Stimulated activated CD4-positive, alpha-beta T cell treated with anti-CD3 and anti-CD28 coated beads, Interleukin-2, amount 100 ng/mL, for 4 hours (primary cell): ENCODE measurements at places on chromosomes 13 and 19.

DNA sequence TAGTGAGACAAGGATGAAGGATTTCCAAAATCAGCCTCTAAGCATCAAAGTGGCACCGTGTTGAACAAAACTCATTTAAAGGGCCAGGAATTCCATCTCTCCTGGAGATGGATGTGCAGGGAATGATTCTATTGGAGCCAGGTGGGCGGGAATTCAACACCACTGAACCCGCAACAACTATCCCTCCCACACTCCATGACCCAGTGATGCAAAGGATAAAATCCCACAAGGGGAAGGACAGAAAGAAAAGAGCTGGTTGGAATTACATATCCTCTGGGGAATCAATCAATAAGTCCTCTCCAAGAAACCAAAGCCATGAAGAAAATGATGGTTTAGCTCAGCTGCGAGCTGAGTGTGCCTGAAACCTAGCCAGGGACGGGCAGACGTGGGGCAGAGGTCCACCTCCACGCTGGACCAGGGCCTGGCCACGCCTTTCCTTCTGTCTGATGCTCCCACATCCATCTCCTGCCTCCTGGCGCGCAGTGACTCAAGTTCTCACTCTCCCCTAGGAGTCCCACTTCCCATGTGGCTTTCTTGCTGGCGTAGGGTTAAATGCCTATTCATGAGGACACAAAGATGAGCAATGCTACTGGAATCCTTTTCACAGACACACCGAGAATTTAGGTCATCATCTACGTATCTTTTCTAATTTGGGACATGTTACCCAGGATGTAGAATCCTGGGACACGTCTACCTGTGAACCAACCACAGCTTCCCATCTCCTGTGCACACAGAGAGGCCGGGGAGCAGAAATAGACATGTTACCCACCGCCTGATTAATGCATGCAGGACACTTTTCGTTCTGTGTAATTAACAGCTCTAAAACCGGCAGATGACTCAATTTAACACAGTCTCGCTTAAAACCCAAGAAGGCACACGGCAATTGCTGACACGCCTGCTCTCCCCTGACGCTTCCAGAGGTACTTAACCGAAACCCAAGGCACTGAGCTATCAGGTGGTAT is 48.6 kb downstream of the PEPD start:
- no peak for DNase-seq

- no peak for DNase-seq
Measured at GRCh38 chr13:51541037-51541436, 43.2 kb upstream of the WDFY2 start.

DNA sequence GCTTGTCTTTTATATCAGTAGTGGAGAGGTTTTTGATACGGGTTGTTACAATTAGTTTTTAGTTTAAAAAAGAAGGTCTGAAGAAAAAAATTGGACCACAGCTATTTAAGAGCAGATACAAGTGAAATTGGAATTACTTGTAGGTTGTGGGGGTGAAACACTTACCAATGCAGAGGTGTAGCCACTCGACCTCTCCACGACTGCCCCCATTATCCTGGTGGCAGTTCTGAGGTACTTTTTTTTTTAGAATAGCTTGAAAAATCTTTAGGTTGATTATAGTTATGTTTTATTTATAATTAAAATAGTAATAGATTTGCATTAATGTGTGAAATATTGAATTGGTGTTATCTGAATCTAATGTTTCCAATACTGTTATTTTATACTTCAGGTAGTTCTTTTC is 60.7 kb downstream of the PAN3 start:
- DNase-seq = no peak

GRCh38 chr19:38737281-38737865 is 6.9 kb downstream of the CAPN12 start:
- no peak for DNase-seq

- no peak for DNase-seq
Measured at GRCh38 chr19:51093510-51094345, 11.0 kb upstream of the KLK14 start.

- peak; percentile 22 for DNase-seq
Measured at GRCh38 chr19:4597975-4598671, 38.6 kb upstream of the SEMA6B start.

DNA sequence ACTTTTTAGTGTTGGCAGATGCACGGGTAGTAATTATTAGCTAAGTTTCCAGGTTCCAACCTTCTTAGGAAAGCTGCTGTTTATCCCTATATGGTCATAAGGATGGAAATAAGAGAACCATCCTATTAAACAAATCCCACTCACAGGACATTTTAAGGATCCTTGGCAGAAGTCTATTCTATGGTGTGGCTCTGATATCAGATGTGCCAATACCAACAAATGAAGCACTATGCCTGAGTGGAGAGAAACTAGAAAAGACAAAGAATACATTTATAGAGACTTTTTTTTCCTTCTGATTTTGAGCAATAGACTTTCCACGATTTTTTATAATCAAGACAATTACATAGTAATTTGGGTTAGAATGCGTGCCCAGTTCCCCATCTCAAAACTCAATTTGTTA is 12.6 kb downstream of the PCDH17 start:
- no peak for DNase-seq

- no peak for DNase-seq
Measured at GRCh38 chr19:16649734-16650133, 10.2 kb downstream of the SMIM7 start.

DNA sequence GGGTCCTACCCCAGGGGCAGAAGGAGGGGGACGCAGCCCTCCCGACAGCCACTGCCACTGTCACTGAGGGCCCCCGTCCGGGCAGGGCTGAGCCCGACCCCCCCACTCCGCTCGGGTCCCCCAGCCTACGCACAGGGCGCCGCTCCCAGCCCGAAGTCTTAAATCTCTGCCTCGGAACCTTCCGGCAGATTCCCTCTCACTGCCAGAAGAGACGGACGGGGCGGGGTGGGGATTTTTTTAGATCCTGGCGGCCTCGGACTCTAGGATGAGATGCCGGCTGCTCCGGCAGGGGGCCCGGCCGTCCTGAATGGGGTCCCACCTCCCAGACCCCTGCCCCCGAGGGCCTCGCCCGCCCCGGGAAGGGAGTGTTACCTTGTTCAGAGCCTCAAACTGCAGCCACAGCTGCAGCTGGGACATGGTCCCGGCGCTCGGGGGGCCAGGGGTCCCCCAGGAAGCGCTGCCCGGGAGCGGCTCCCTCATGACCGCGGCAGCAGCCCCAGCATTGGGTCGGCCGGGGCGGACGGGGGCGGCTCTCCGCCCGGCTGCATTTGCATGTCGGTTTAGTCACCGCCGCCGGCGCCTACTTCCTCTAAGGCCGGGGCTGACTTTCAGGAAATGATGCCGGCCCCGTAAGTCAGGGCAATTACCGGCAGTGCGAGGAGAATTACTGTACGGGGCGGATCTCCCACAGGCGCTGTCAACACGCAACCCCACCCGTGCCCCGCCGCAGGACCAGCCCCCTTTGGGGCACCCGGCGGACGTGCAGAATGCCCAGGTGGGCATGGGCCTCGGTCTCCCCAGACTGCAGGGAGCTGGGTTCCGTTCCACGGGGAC is 28.1 kb downstream of the GPX4 start:
- peak; percentile 92 for DNase-seq

DNA sequence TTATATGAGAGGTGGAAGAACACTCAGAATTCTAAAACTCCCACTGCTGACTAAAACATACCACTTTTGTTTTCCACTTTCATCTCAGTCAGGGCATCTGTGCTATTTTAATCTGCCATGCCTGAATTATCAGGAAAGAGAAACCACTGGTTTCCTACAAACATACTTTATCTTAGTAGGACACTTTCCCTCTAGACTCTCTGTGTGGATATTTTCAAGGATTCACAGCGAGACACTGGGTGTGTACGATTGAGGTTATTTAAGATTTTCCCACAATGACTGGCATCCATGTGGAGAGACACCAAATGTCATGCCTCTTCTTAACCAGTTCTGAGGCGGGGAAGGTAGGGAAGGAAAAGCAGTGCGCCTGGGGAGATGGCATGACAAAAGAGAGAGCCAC is 212.2 kb downstream of the ENOX1 start:
- no peak for DNase-seq

DNA sequence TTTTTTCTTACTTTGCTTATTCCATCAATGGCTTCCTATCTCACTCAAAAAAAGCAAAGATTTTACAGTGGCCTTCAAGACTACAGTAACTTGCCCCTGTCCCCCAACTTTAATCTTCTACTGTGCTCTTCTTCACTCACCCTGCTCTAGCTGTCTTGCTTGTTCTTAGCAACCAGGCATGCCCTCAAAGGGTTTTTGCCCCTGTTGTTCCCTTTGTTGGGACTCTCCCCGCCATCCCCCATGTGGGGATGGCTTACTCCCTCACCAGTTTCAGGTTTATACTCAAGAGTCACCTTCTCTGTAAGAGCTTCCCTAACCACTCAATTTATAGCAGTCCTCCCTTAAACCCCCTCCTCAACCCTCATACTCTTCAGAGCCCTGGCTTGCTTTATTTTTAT is 5.4 kb downstream of the MTMR6 start:
- DNase-seq = no peak

DNA sequence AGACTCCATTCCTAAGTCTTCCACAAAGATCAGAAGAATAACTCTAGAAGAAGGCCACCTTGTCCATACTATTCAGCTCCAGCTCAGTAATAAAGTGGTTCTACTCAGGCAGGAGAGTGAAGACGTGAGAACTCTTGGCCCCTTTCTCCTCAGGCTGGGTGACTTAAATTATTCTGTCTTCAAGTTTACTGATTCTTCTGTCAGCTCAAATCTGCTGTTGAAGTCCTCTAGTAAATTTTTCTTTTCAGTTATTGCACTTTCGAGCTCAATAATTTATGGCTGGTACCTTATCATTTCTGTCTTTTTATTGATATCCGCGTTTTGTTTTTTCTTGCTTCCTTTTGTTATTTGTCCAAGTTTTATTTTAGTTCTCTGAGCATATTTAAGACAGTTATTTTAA is 922.3 kb upstream of the PCDH9 start:
- DNase-seq = no peak

DNA sequence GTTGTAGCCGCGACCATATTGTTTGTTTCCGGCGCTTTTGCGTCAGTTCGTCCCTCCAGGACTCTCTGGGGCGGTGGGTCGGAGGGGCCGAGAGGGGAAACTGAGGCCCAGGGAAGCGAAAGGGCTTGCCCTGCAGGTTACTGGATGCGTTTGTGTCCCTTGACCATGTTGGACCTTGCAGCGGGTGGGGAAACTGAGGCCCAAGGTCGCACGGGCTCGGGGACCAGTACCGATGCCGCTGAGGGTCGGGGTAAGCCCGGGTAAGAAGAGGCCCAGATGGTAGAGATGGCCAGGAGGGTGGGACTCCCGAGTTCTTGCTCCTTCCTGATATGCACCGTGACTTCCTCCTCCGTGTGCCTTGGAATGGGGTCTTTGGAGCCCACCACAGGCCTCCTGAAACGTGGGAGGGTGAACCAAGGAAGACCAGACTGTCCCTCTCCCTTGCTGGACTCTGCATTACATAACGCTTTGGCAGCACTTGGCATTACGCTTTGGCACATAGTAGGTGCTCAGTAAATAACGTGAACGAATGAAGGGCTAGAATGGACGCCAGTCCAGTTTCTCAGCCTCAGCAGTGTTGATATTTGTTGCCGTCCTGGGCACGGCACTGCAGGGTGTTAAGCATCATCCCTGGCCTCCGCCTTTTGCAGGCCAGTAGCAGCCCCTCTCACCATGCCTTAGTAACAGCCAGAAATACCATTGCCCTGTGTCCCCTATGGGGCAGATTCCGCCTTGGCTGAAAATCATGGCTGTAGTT is 743 bp downstream of the CHAF1A start:
- DNase-seq = no peak

DNA sequence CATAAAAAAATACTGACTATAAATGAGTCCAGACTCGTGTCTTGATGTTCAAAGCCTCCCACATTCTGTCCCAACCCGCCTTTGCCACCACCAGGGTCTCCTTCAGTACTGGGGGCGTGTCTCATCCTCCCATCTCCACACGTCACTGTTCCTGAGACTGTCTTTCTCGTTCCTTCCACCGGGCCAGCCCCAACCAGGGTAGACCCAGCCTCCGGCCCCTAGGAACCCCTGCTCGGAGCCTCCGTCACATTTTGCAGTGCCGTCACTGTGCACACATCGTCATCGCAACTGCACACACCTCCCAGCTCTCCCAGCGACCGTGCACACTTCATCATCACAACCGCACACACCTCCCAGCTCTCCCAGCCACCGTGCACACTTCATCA is 73.4 kb downstream of the SPACA7 start:
- no peak for DNase-seq

- DNase-seq = no peak
Measured at GRCh38 chr13:113726961-113727411, 32.0 kb upstream of the TMEM255B start.

- no peak for DNase-seq
Measured at GRCh38 chr19:38252385-38252784, 3.8 kb downstream of the PPP1R14A start.

DNA sequence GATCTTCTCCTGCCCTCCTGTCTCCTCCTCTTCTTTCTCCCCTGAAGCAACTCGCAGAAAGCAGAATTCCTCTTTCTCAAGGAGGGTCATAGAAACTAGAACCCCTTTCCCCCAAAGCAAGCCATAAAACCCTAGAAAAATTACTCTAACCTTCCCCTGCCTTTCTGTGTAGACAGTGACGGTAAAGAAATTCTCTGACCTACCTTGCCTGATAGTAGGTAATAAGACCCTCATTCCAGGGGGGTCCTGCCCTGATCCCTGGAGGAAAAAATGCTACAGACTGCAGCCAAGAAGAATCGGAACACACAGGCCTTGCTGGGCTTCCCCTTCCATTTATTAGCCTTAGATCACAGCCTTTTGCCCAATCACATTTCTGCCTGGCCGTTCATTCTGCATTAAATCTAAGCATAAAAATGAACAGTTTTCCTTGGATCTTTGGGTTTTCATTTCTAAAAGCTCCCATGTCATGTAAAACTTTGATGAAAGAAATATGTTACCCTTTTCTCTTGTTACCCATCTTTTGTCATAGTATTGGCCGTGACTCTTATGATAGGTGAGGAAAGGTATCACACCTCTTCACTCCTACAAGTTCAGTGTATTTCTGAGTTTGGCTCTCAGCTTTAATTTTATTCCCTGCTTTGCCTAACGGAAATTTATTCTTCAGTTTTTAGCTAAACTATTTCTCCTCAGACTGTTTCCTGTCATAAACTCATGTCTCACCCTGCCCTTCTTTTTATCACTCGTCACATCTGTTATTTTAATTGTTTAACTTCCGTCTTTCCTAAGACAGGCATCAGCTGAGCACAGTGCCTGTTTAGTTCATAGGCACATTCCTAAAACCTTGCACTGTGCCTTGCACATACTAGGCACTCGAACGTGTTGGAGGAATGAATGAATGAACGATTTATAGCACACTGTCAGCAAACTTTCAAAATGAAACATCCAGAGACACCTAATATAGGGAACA is 20.4 kb upstream of the CPB2 start:
- no peak for DNase-seq
